ENCODE measurements at places on chromosomes 5 and 9. TPM values are rescaled to one million over a fixed set of nuclear protein-coding genes. Genes with fewer than 3 reads are reported as not detected.
A peak's percentile ranks its signal among the peaks of the same experiment; 100 is the strongest.

- DNase-seq: no peak
These were observed 312.1 kb upstream of the EFNA5 start for GRCh38 chr5:107982703-107983425.

- DNase-seq: peak; percentile 92
These were observed 125.1 kb downstream of the C9orf50 start for GRCh38 chr9:129495620-129496472.

DNA sequence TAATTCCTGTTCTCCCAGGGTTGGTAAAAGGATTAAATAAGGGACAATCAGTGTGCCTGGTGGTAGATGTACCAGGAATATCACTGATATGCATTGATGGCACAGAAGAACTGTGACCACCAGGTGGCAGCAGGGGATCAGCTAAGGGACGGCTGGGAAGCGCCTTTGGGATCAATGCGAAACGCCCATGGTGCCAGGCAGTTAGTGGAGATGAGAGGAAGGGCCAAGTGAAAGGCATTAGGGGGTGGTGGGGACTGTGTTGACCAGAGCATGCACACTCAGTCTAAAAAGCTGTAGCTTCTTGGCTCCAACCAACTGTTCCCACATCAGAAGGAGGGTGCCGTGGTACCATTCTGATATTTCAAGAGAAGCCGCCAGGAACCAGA lies 55.6 kb downstream of the ARHGEF37 start:
- DNase-seq: peak; percentile 68

GRCh38 chr9:116868201-116868600 lies 181.1 kb downstream of the TRIM32 start:
- DNase-seq: no peak

The WDR31 gene
- polyA plus RNA-seq: 0.66 TPM

The HMGCR gene
- polyA plus RNA-seq: 46.8 TPM

GRCh38 chr5:32145378-32145777 lies 28.7 kb downstream of the GOLPH3 start:
- no peak for DNase-seq

Measured in K562 (cell line).